ENCODE measurements at places on chromosomes 5 and 9. TPM values are rescaled to one million over a fixed set of nuclear protein-coding genes. Genes with fewer than 3 reads are reported as not detected.

The CRHBP gene
- total RNA-seq: 1.4 TPM

The NRARP gene
- 18.5 TPM for total RNA-seq

The TAS2R1 gene
- not detected for total RNA-seq

- DNase-seq: no peak
Observed at GRCh38 chr5:179437341-179438001, 92.2 kb upstream of the ADAMTS2 start.

DNA sequence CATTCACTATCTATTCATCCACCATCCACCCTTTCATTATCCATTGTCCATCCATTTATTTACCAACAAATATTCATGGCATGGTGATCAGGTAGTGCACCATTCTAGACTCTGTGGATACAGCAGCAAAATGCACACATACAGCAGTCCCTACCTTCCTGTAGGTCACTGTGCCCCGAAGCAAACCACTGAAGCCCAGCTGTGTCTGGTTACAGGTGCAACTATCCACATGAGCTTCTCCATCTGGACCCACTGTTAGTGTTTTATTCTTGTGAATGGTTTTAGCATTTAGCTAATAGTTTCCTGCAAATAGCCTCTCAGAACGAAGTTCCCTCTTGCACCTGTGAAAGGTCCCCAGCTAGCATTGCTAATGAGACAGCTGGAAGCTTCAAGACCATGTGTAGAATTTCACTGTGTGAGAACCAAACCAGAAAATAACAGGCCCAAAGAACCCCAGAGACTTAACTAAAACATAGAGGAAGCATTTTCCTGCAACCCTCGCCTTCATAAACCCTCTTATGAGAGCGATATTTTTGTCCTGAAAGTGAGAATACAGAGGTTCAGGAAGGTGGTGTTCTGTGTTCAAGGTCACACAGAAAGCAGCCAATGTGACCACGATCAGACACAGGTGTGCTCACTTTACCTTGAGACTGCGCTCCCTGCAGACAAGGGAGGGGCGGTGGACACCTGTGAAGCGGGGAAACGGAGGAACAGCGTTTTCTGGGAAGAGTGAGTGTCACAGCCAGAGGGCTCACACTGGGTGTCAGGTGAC lies 18.5 kb downstream of the PAEP start:
- no peak for DNase-seq

GRCh38 chr9:20040991-20041696 lies 252.3 kb upstream of the SLC24A2 start:
- no peak for DNase-seq

DNA sequence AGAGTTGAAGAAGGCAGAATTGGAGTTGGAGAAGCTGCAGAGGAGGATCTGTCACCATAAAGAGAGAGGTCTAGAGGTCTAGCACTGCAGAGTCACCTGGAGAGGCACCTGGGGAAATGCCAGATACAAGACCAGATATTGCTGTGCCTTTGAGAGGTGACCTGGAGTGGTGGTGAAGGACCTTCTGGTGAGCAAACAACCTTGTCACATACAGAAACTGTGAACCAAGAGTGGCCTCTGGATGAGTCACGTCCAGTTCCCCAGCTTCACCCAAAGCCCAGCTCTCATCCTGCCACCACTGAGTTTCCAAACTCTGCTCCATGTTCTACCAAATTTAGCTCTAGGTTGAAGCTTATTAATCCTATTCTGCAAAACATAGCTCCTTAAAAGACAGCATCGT lies 131.1 kb upstream of the FBXL7 start:
- DNase-seq: no peak
